ENCODE measurements at places on chromosomes 6 and 20.

- no peak for DNase-seq
Observed at GRCh38 chr20:38559764-38560163, 21.2 kb upstream of the ADIG start.

GRCh38 chr6:33651403-33651802 lies 30.3 kb downstream of the ITPR3 start:
- DNase-seq, result no peak

GRCh38 chr6:67594366-67594765 lies 1040.7 kb upstream of the ADGRB3 start:
- DNase-seq, result no peak

DNA sequence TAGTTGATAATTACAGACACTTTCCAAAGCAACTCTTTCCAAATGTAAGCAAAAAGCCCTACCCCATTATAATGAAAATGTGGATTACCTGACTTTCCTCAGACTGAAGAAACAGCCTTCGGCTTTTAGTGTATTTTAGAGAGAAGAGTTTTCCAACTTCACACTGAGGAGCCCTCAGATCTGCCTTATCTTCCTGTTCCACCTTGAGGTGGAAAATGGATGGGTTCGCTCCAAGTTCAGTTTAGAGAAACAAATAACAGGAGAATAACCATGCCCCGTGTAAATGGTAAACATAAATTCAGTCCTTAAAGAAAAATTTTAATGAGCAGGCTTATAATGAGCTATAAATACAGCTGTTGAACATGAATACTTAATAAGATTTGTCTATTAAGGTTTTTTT lies 21.1 kb upstream of the MTHFD1L start:
- no peak for DNase-seq

GRCh38 chr6:144854654-144855053 lies 569.5 kb downstream of the UTRN start:
- no peak for DNase-seq

- DNase-seq, result no peak
Observed at GRCh38 chr6:129472239-129472638, 237.7 kb downstream of the ARHGAP18 start.

- DNase-seq, result no peak
Observed at GRCh38 chr6:44622956-44623355, 235.4 kb downstream of the CDC5L start.

- peak; percentile 20 for DNase-seq
Observed at GRCh38 chr6:131914967-131915751, 36.0 kb downstream of the CCN2 start.

GRCh38 chr6:126664271-126664670 lies 324.4 kb downstream of the CENPW start:
- no peak for DNase-seq

- no peak for DNase-seq
Observed at GRCh38 chr20:7207186-7207798, 439.8 kb downstream of the BMP2 start.

- no peak for DNase-seq
Observed at GRCh38 chr6:135572051-135572450, 74.5 kb upstream of the AHI1 start.

DNA sequence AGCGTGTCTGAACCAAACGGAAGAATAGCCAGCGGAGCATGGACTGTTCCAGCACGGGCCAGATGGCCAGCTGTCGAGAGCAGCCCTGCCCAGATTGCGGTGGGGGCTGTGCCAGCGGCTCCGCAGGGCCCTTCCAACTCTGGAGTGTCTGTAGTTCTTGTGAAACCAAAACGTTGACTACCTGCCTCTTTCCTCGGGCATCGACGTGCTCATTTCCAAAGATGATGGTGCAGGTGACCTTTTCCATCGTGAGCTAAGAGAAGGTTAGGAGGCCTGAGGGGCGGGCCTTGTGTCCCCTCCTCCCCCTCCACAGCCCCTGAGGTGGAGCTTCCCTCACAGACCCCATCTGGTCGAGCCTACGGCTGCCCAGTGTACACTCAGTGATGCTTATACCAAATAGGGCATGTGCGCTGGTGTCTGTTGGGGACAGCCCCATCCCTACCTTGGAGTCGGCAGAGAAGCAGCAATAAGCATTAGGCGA lies 12.9 kb upstream of the C20orf144 start:
- no peak for DNase-seq

- no peak for DNase-seq
Observed at GRCh38 chr6:15036690-15037245, 209.1 kb upstream of the JARID2 start.

DNA sequence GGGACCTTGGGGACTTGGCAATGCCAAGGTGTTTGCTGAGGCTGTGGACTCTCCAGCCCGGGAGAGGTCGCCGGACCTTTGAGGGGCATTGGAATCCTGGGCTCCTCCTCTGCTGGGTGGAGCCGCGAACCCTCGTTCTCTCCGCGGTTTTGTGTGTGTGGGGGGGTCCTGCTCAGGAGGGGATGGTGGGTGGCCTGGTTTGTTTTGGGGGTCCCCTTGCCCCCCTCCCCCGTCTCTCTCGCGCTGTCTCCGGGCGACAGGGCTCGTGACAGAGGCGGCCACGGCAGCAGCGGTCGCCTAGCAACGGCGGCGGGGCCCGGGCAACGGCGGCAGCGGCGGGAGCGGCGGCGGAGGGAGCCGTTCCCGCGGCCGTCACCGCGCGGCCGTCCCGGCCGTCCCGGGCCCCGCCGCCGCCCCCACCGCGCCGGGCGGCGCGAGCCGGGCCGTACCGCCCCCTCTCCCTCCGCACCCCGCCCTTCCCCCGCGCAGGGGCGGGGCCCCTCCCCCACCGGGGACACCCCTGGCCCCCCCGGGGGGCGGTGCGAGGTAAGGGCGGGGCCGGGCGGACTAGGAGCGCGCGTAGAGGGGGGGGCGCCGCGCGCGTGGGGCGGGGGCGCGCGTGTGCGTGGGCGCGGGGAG lies 7.8 kb downstream of the SYNGAP1 start:
- DNase-seq, result peak; percentile 67

- DNase-seq, result peak; percentile 61
Observed at GRCh38 chr20:38633577-38634093, 32.0 kb downstream of the ARHGAP40 start.

DNA sequence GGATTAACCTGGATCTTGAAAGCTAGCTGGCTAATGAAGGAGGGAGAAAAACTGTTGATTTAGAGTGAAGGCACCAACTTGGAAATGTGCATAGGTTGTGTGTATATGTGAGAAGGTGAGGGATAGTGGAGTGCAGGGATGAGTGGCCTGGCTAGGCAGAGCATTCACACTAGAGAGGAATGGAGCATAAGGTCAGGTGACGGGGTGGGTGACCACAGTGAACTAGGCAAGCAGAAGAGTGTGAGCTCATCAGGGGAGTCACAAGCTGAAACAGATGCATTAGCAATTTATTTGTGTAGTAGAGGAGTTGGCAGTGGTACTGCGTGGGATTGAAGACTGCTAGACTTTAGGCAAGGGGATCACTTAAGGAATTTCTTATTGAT lies 10.5 kb downstream of the ANKRD66 start:
- DNase-seq, result no peak

DNA sequence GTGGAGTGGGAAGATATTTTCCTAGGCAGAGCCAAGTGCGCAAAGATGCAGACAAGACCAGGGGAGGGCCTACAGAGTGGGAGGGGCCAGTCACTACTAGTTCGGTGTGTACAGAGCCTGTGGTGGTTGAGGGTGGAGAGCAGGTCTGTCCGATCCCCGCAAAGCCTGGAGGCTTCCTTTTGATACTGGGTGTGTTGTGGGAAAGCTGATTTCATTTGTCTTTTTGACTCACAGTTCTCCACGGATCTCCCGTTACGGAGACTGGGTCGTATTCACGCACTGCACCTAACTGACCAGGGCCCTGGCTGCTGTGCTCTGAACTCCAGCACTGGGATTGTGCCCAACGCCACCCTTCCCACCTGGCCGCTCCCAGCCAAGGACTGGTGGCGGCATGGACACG lies 1.4 kb upstream of the TIAM2 start:
- DNase-seq, result no peak

GRCh38 chr20:24766826-24767622 lies 182.0 kb upstream of the CST7 start:
- no peak for DNase-seq

DNA sequence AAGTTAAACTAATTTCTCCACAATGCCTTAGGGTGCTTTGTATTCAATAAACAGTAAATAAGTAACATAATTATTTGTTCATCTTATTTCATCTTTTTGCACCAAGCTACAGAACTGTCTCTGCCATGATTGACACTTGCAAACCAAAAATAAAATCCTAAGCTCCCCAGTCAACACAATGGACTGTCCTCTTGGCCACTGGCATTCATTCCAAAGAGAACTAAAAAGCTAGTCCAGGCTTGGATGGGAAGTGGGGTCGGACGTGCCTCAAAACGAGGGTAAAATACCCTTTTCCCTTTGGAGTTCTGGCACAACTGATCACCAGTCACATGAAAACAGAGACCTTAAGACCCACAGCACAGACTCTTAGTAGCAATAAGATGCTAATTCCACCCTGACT lies 66.4 kb upstream of the THBS2 start:
- DNase-seq, result no peak

GRCh38 chr6:127206531-127207095 lies 60.1 kb upstream of the RNF146 start:
- no peak for DNase-seq

DNA sequence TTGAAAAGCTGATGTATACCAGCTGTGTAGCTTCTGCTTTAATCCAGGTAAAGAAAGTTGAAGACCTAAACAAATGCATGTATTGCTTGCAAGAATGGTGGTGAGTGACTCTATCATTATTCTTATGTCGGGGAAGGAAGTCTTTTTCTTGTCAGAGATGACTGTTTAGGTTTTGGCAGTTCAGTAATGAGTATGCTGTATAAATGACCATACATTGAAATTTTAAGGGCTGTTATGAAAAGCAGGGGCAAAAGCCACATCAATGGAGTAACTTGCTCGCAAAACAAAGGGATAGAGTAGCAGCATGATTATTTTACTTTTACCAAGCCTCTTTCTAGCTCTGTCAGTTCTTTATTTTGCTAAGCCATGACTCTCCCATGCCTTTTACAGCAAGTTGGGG lies 55.9 kb upstream of the NUP153 start:
- no peak for DNase-seq

DNA sequence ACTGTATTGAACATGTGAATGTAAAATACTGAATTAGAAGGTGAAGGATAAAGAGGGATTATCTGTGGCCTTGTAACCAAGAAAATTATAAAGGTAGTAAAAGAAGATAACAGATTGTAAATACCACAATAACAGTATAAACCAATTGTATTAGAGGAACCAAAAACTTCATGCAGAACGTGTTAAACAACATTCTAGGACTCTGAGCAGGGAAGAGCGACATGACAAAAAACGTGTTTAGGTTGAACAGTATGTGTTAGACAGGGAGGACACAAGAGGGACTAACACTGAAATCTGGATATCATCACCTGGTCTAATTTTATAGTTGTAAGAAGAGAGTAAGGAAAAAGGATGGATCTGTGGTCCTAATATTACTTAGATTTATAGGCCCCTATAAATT lies 259.0 kb upstream of the RUNX2 start:
- no peak for DNase-seq

- DNase-seq, result peak; percentile 62
Observed at GRCh38 chr6:36599791-36600209, 5.6 kb downstream of the SRSF3 start.

GRCh38 chr6:119543332-119543731 lies 193.8 kb upstream of the MAN1A1 start:
- DNase-seq, result no peak

DNA sequence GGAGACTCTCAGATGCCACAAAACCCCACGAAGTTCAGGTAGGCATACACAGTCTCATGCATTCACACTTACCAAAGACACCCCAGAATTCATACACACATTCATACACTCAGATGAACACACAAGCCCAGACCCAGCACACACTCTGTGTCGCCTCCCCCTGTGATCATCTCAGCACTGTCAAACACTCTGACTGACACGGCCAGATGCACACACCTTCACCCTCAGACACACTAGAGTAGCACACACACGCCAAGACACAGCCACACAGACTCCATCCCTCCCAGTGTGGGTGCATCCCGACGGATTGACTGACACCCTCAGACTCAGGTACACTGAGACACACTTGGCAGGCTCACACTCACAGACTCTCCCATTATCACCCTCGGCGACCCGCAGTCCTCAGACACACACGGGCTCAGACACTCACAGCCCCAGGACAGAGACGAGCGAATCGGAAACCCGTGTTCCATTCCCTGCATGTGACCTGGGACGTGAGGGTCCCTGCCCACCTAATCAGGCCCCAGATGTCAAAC lies 872 bp upstream of the RIMS4 start:
- DNase-seq, result no peak

GRCh38 chr6:14337152-14337551 lies 219.6 kb downstream of the CD83 start:
- no peak for DNase-seq

DNA sequence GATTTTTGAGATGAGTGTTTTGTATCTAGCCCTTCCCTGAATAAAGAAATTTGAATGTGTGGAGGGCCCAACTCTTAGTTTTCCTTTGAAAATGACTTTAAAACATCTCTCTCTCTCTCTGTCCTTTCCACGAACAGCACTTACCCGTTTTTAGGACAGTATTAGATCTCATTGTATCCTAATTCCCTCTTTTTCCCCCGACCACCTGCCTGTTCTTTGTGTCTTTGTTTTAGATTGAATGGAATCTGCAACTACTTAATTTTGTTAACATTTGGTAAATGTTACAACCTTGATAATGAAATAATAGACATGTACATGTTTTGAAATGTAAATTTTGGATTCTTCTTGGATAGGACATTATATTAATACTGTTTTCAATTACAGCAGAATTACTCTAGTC lies 3.1 kb downstream of the DSP start:
- DNase-seq, result no peak

GRCh38 chr6:154538640-154539191 lies 28.2 kb upstream of the CNKSR3 start:
- no peak for DNase-seq

GRCh38 chr6:63444768-63445167 lies 125.0 kb upstream of the LGSN start:
- DNase-seq, result no peak

DNA sequence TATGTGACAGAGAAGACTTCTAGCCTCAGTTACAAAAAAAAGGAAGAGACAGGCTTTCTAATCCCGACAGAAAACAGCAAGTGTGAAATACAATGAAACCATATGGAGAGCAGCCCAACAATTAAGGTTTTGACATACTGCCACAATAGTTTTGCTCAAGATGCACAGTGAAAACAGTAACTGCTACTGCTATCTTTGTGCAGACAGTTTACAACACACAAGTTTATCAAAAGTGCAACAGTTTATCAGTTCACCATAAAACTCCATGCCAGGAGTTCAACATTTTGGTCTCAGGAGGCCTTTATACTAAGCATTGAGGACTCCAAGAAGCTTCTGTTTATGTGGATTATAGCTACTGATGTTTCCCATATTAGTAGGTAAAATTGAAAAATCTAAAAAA lies 37.6 kb downstream of the GOPC start:
- no peak for DNase-seq

GRCh38 chr20:63235399-63235983 lies at the start of gene BIRC7:
Gene BIRC7 (plus strand): TSS chr20:63235905. CDS start chr20:63236097, 192 bp downstream.
- DNase-seq, result peak; percentile 33

GRCh38 chr6:157669747-157670216 lies 153.3 kb upstream of the SNX9 start:
- no peak for DNase-seq

All from CD8-positive, alpha-beta memory T cell (primary cell).